ENCODE measurements at places on chromosomes 3 and 15.

- DNase-seq: no peak
These were observed 133.6 kb downstream of the TIGIT start for GRCh38 chr3:114427285-114428043.

DNA sequence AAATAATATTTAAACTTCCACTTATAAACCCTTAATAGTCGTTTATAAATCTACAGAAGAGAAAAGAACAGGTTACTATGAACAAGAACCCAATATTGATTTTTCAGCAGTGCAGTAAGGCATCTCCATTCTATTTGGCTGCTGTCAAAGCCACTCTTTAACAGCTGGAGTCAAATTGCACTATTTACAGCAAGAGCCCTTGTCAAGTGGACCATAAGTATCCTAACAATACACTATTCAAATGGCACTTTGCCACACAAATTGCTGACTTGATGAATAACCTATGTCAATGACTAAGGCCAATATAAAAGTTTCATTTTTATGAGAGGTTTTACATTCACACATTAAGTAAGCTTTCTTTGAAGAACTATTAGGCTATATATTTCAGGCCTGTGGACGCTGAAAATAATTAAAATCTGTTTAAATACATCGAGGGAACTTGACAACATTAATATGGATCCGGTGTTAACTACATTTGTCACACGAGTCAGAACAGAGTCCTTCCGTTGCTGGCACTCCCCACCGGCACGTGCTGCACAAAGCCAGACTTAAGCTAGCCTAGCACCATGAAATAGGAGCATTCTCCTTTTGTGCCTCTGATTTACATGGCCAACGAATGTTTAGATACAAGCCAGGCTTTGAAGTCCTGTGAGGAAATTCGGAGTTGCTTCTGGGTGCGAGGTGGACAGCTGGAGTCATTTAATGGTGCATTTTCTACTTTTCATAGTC, 100.5 kb downstream of the WDR72 start:
- DNase-seq: no peak

- DNase-seq: no peak
These were observed 122.0 kb downstream of the MECOM start for GRCh38 chr3:169541528-169541927.

GRCh38 chr3:53604232-53604631, 109.8 kb downstream of the CACNA1D start:
- DNase-seq: no peak

DNA sequence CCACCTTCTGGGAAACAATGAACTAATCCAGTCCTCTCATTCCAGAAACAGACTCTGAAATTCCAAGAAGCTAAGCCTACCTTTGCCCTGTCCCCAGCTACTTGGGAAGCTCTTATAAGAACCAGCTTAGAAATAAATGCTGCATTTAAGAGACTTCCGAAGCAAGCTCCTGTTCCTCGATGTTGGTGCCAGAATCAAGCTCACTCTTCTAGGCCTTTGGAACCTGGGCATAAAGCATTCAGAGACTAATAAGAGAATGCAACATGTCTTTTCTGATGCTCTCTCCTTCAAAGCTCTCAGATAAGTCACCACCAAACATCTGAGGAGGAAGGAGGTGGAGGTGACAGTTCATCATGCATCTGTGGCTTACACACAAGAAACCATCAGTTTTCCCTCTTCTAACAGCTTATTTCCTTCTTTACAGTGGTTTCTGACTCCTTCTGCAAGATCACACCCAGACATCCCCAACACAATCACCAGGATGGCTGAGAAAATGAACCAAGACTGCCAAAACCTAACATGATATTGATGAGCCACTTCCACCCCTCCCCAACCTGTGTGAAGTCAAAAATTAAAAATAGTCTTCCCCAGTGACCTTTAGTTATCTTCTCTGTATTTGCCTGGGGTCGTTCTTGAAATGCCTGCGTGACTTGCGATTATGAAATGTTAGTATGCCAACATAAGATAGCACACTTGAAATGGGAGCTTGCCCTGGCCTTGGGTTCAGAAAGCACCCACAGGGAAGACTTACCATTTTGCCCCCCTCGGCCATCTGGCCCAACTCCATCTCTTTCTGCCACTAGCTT, 11.5 kb downstream of the ARHGEF3 start:
- DNase-seq: no peak

- no peak for DNase-seq
These were observed 521.1 kb downstream of the PLOD2 start for GRCh38 chr3:145639875-145640274.

- DNase-seq: no peak
These were observed 7.5 kb downstream of the POLG start for GRCh38 chr15:89327113-89327512.

DNA sequence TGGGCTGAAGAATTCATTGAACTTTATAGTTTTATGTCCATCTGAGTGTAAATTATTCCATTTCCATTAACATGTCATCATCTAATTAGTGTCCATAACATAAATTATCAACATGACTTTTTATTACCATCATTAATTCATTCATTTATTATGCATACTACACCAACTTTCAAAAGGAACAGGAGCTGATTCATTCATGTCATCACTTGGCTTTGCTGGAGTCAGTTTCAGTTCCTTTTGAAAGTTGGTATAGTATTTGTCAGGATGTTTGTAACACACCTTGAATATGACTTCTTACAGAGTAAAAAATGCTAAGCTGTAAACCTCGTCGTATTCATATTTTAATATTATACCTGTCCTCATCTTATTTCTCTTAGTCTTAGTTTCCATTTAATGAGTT, 298.0 kb upstream of the RBMS3 start:
- DNase-seq: no peak

DNA sequence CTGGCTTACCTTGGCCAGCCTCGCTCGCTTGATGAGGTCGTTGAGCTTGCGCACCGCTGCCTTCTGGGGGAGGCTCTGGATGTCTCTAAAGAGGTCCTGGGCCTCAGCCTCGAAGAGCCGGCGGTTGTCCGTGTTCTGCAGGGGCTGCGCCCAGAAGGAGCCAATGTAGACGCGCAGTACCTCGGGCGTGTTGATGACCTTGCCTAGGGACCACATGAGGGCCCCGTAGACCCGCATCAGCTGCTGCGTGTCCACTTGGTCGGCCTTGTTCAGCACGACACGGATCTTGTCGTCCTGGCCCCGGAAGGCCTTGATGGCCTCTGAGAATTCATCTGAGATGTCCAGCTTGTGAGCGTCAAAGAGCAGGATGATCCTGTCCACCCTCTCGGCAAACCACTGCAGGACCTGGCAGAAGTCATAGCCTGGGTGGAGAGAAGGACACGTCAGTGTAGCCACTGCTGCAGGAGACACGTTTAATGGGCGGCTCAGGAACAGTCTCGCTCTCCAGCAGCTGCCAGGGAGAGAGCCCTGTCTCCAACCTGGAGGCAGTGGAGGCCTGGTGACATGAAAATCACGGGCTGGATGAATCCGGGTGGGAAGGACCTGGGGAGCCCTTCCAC, 25.5 kb upstream of the SPTBN5 start:
- DNase-seq: no peak

GRCh38 chr3:17640466-17640865, 102.0 kb downstream of the TBC1D5 start:
- no peak for DNase-seq

DNA sequence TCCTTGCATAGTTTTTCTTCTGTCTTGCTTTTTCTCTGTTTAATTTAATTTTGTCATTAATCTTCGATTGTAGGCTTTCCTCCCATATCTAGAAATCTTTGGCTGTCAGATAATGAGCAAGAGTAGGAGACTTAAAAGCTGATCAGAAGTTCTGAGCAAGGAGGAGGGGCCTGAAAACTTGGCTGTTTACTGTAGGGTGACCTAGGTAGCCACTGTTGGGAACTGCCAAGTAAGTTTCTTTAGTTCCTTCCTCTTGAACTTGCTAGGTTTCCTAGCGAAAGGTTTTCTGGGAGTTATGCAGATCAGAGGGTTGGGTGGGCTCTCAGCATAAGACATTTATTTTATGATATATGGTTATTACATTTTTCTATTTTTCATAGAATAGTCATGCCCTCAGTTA, 14.5 kb downstream of the ALPK3 start:
- DNase-seq: no peak

DNA sequence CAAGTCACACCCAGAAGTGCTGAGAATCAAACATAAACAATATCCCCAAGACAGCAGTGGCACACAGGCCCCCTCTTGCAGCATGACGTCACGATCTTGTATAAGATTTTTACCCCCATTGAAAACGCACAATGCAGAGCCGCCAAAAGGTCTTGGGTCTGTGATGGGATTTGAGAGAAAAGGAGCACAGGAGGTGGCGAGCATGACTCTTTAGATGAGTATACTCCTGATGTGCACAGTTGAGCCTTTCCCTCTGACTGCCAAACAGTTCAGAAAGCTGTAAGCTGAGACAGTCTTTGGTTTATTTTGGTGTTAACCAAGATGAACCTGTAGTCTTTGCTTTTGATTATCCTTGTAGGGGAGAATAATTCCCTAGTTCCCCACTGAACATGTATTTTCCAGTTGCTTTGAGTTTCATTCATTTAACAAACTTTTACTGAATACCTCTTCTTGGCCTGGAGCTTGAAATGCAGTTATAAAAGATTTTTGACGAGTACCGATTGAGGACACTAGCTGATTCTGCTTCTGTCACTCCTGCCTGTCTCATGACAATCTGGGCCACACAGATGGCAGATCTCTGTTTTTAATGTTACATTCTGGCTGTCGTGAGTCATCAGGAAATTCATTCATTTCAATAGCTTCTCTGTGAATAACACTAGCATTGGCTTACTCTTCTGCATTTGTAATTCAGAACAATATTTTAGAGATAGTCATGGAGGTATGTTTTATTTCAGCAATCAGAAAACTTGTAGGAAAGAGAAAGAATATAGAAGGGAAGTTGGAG, 28.9 kb downstream of the CFAP91 start:
- no peak for DNase-seq

DNA sequence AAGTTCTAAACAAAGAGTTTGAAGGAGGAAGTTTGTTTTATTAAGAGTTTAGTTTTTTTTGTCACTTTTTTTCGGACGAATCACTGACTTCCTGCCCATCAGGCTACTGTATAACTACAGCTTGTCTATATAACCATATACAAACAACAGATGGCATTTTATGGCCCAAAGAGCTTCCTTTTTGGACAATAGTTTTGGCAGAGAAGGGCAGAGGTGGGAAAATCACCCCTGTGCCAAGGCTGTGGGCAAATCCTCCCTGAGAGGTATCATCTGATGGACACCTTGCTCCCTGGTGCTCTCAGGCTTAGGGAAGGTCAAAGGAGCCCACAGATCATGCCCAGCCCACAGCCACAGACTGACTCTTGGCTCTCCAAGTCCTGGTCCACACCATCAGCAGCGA, 113.4 kb downstream of the OXNAD1 start:
- no peak for DNase-seq

DNA sequence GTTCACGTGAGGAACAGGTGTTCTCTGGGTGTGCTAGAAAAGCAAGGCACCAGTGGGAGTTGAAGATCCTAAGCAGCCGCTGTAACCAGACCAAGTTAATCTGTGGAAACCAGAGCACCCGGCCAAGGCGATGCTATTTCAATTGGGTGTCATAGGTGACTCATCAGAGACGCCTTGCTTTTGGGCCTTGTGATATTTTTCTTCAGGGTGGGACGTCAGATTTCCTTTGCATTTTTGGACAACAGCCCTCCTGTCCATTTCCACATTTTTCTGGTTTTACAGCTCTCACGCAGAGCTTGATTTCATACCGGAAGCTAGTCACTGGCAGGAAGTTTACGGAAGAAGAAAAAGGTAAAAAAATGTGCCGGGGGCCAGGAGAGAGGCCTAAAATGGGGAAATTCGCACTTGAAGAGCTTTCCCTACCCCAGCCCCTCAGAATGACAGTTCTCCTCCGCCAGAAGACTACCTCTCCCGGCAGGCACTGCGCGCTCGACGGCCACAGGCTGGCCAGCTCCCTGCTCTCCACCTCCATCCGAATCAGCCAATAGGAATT, 471 bp upstream of the KBTBD8 start:
- no peak for DNase-seq

GRCh38 chr3:194951931-194952582, 266.4 kb downstream of the FAM43A start:
- peak; percentile 44 for DNase-seq

DNA sequence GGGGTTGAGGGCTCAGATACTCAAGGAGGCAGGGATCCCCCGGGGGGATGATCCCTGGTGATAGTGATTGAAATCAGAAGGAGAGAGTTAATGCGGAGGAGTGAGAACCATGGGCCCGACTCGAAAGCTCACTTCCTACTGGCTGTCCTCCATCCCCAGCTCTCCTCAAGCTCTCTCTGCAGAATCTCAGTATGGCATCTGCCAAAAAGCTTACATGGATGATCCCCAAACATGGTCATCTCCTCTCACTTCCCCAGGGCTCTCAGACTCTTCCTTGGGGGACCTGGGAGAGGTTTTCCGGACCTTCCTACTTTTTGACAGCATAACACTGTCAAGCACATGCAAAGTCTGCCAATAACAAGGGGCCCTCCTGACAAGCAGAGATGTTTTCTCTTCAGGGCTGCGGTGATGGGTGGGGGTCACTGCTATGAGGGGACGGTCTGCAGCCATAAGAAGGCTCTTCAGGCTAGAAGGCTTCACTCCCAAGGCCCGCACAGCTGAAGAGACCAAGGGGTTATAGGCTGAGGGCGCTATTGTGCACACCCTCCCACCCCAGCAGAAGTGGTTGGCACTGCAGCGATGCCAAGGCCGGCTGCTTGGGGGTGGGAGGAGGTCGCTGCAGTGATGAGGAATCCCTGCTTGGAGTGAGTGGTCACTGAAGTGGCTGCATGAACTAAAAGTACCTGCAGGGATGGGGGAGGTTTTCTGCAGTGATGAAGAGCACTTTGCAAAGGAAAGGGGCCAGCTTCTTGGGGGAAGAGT, 828 bp upstream of the VWA5B2 start:
- peak; percentile 48 for DNase-seq

DNA sequence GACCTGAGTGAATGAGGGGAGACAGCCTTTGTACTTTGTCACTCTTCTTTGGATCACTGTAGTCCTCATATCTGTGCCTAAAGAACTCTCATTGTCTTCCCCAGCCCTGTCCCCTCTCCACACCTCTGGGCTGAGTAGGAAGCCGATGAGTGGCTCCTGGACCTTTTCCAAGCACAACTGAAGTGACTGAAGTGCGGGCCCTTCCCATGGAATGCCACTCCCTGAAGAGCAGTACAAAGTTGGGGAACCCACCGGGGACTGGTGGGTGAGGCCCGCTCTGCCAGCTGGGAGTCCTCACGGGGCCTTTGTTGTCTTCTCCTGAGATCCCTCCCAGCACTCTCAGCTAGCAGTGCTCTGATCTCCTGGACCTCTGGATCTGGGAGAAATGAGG, 90.1 kb downstream of the AAGAB start:
- no peak for DNase-seq

DNA sequence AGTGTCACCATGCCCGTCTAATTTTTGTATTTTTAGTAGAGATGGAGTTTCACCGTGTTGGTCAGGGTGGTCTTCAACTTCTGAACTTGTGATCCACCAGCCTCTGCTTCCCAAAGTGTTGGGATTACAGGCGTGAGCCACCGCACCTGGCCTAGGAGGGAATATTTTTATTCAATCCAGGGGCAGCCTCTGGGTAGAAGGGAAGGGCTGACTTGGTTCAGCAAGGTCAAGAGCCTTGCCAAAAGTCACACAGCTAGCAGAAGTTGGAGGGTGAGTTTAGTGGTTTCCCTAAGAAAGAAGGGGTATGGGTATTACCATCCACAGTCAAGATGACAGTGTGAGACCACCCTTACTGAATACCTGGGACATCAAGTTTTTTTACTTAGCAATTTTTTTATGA, 4.9 kb upstream of the AEN start:
- no peak for DNase-seq

Measured in sciatic nerve (tissue), 2 donors.